Thoracic aorta (tissue), 2 donors: ENCODE measurements at places on chromosomes 5 and 9.

DNA sequence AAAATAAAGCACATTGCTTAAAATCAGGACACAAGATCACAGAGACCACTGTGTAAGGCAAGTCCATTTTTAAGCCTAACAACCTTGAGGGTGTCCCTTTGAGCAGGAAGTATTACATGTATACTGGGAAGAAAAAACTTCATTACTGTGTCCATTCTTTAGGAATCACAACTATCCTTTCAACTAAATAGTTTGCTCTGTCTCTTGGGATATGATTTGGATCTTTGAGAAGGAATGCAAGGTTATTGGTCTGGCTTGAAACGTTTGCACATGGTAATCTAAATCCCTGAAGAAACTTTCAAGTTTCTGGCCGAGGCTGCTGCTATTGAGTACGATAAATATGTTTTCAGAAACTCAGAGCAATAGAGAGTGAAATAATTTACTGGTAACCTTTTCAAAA lies 923.0 kb upstream of the SEMA6A start:
- DNase-seq: no peak

- no peak for DNase-seq
Measured at GRCh38 chr5:181133610-181134231, 2.8 kb upstream of the OR2V1 start.

- no peak for DNase-seq
Measured at GRCh38 chr9:134317790-134318414, 8.4 kb upstream of the RXRA start.

DNA sequence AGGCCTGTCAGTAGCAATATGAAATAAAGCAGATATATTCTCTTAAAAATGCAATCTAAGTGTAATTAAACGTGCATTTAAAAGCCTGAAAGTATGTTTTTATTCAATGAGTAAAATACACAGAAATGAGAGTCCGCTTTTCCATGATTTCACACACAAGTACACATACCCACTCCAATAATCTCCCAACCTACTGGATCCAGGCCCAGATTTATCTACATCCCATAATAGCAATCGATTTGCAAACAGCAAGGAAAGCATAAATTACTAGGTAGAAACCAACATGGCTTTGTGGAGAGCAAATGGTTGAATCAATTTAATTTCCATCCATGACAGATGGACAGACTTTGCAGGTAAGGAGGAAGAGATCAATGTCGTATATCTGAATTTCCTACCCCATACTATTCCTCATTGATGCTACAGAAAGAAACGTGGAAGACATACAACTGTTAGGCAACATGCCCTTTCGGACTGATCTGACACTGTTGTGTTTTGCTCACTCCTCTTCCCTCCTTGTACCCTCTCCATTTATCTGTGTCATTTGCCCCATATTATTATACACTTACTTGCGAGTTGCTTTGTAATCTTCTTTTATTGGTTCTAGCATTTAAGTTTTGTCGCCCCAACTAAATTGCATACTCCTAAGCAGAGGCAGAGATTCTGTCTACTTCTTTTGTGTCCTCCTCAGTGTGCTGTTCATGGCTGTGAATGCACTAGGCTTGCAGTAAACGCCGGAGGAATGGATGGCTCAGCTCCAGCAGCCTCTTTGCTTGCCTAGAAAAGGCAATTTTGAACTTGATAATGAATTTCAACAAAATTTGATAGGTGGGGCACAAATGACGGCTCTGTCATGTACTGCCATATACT lies 133.6 kb downstream of the NFIB start:
- DNase-seq: no peak

GRCh38 chr5:150618588-150619281 lies 21.7 kb upstream of the SYNPO start:
- DNase-seq: no peak

DNA sequence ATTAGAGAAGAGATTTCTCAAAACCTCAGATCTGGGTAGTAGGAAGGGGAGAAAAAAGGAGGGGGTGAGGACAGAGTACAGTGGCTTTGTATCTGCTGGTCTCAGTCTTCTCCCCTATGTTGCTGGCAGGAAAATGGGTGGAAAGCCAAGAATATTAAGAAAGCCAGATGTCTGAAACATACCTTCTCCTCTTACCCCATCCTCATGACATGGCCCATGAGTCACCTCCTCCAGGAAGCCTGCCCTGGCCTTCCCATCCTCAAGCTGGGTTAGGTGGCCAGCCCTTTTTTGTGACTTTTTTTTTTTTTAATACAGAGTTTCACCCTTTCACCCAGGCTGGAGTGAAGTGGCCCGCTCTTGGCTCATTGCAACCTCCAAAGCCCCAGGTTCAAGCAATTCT lies 61.8 kb downstream of the ABCA1 start:
- no peak for DNase-seq

GRCh38 chr5:6644794-6645241 lies 11.6 kb downstream of the SRD5A1 start:
- no peak for DNase-seq

- DNase-seq: no peak
Measured at GRCh38 chr9:79043916-79044315, 527.8 kb upstream of the TLE4 start.

- DNase-seq: no peak
Measured at GRCh38 chr9:98864281-98865174, 57.1 kb downstream of the GALNT12 start.

DNA sequence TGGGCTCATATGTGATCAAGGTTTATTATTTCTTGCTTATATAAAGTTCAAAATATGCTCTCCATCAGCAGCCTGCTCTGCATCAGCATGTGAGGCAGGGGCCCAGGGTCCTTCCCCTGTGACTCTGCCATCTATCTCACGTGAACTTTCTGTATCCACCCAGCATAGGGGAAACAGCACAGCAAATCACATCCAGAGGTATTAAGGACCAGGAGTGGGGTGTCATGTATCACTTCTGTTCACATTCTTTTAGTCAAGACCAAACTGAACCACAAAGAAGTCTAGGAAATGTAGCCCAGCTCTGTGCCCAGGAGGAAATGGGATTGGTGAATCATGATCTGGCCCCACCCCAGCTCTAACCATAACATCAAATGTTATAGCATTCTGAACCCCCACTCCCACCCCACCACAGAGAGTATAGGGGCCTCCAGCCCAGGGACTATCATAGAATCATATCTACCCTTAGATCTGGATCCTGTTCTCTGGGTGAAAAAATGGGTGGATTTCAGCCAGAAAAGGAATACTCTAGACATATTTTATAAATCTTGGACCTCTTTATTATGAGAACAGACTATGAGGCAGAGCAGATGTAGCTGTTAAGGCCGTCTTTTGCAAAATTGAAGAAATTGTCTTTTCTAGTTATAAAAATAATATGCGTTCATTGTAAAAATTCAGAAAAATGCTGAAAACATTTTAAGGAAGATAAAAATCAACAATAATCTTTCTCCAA lies 473.7 kb downstream of the ARHGEF28 start:
- no peak for DNase-seq

- DNase-seq: no peak
Measured at GRCh38 chr9:11312966-11313365, 700.2 kb upstream of the PTPRD start.

DNA sequence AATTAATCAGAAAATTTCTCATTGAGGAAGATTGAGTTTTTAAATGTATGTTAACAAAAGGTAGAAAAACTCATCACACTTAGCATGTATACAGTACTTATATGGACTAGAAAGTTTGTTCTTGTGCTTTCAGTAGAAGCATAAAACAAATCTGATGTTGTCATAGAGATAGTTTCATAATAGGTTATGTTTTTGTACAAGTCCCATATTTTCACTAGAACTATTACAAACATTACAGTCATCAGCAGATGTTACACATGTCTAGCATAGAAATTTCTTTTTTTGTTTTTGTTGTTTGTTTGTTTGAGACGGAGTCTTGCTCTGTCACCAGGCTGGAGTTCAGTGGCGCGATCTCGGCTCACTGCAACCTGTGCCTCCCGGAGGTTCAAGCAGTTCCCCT lies 131.4 kb downstream of the COMMD10 start:
- no peak for DNase-seq

GRCh38 chr9:3528451-3528850 lies 2.6 kb upstream of the RFX3 start:
- no peak for DNase-seq

GRCh38 chr9:108142504-108143201 lies 653.1 kb upstream of the KLF4 start:
- peak; percentile 50 for DNase-seq

DNA sequence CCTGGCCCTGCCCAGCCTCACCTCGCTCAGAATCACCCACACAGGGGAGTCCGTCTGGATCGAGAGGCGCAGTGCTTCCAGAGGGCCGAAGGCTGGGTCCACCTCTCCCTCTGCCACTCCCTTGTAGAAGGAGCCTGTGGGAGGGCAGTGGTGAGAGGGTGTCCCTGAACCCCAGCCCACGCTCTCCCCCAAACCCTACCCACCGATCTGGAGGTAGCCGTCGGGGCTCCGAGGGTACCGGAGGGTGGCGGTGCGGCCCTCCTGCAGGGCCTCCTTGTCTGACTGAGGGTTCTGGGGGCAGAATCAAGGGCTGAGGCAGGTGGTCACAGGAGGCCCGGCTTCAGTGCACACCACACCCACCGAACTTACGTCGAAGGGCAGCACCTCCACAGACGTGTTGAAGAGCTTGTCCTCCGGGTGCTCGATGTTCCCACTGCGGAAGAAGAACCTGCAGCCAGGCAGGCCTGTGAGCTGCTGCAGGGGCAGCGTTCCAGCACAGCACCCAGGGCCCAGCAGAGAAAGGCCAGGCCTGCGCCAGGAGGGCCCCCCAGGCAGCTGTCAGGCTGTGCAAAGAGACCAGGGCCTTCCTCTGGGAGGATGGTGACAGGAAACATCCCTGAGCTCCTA lies 4.5 kb downstream of the LTC4S start:
- no peak for DNase-seq

GRCh38 chr9:33231623-33231942 lies 8.4 kb upstream of the SPINK4 start:
- DNase-seq: no peak

DNA sequence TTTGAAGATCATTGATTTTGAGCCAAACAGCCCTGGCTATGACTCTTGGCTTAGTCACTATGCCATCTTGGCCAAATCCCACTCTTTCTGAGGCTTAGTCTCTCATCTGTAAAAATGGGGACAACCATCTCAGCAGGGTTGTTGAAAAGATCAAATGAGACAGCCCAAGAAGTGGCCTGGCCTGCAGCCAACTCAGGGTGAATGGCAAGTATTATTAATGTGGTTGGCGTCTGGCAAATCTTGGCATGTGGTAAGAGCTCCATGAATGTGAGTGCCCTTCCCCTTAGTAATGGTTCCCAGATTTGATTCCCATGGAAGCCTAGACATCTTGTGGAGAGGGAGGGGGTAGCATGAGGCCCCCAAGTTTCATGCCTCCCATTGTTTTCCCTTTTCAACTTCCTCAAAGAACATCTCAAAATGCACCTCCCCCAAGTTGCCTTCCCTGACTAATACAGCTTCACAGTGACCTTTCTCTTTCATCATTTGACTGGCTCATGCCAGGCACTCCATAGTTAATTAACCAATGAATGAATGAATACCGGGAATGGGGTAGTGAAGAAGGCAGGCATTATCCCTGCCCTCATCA lies 11.8 kb upstream of the TGFBI start:
- DNase-seq: peak; percentile 71

DNA sequence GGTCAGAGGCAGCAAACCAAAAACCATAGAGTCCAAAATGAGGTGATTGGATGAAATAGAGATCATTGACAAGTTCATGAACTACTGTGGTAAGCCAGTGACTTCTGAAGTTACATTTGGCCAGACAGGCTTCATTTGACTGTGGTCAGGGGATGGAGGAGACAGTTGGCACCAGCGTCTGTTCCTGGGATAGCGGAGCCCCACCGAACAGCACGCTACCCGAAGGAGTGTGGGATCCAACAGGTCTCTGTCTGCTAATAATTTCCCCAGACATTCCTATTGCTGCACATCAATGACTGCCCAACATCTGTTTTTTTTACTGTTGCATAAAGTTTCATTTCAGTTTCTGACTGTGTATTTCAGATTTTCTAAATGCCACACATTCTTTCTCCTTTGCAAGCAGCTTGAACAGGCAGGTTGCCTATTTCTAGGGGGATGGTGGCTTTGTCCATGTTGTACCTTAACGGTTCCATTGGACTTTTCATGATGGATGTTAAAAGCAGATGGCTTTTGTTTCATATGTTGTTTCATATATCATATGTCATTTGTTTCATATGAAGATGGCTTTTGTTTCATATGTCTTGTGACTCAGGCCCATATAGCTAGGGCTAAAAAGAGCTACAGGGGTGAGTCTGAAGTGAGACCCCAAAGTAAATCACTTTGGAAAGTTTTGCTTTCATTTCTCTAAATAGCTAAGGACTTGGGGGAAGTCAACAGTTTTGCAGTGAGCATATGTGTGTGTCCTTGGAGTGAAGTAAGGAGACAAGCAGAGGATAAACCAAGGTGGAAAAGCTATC lies 180.8 kb downstream of the GOLPH3 start:
- no peak for DNase-seq

GRCh38 chr5:127979475-127979874 lies 104.1 kb upstream of the SLC12A2 start:
- DNase-seq: no peak

GRCh38 chr5:124394700-124395245 lies 351.7 kb downstream of the ZNF608 start:
- DNase-seq: no peak

DNA sequence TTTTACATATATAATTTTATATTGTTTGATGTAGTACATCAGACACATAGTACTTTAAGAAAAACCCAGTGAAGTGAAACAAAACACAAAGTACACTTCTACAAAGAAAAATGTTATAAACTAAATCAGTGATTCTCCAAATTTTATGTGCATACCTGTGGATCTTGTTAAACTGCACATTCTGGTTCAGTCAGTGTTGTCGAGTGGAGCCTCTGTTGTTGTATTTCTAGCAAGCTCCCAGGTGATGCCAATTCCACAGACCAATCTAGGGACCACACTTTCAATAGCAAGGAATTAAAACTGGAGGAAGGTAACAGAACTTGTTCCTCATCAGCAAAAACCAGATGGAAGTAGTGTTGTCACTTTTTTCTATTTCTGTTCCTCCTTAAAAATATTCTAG lies 183.8 kb upstream of the CD180 start:
- DNase-seq: no peak

- DNase-seq: peak; percentile 76
Measured at GRCh38 chr9:129258124-129258822, 80.2 kb upstream of the IER5L start.

DNA sequence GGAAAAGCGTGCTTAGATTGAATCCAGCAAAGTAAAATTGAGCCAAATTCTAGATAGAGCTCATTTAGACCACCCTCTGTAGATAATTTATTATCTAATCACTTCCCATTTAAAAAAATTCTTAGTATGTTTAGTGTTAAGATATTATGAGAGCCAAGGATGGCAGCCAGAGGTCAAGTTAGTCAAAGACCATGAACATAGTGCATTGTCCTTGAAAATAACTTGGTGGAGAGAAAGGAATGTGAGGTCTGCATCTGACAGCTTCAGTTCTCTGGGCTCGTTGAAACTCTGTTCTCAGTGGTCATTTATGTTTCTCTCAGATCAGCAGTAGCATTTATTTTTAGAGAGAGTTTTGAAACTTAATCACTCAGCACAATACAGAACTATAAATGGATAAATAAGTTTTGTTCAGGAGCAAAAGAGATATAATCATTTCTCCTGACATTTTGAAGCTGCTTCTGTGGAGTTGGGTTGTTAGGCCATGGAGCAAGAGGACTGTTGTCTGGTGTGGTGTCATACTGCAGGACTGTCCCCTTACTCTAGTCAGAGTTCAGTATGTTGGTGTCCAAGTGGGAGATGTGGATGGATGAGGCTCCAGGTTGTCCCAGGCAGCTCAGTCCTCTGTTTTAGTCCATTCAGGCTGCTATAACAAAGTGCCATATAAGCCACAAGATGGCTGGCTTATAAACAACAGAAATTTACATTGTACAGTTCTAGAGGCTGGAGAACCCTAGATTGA lies 337.7 kb downstream of the FBXL7 start:
- DNase-seq: no peak

- no peak for DNase-seq
Measured at GRCh38 chr9:105858877-105859276, 164.5 kb downstream of the TMEM38B start.
